Activated CD4-positive, alpha-beta memory T cell treated with anti-CD3 and anti-CD28 coated beads, Interleukin-2, amount 10 ng/mL, durations not matched to agents 7 days and 5 days (primary cell): ENCODE measurements at places on chromosomes 4 and X.

DNA sequence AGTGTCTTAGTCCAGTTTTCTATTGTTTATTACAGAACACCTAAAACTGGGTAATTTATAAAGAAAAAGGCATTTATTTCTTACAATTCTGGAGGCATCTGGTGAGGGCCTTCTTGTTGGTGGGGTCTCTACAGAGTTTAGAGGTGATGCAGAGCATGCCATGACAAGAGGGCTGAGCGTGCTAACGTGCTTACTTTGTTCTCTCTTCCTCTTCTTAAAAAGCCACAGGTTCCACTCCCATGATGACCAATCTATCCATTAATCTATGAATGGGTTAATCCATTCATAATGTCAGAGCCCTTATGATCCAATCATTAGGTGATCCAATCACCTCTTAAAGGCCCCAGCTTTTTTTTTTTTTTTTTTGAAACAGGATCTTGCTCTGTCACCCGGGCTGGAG is 291.5 kb upstream of the GALNTL6 start:
- no peak for DNase-seq

GRCh38 chr4:138222046-138222445 is 20.1 kb downstream of the SLC7A11 start:
- DNase-seq = no peak

DNA sequence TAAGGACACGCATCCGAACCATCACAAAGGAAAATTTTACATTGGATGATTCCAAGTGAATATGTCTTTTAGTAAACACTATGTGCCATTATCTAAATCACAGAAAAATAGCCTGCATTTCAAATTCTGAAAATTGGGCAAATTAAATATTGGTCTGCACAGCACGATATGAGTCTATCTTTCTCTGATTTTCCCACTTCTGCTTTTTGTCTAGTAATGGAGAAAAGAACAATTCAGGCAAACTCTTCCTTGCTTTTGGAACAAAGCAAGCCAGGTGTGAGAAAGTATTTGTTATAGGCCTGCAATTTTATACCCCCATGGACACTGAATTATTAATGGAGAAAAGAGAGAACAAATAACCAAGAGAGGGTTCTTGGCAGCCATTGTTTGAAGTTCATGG is 97.8 kb downstream of the ZNF827 start:
- DNase-seq = no peak

GRCh38 chrX:136810493-136810892 is 29.8 kb upstream of the ARHGEF6 start:
- peak; percentile 18 for DNase-seq

DNA sequence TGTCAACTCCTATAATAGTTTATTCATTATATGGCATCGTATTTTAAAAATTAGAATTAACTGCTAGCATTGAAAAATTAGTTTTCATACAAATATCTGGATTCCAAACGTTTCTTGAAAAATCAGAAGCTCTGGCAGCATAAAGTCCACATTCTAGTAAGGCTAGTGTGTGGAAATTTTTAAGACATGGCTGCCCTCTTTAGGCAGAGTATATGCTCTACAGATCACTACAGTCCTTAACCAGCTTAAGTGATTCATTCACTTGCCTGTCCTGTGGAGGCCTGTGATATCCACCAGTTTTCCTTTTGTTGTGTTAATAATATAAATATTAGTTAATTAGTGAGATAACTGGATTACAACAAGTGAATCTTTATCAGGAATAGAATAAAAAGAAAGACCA is 287.2 kb downstream of the OPHN1 start:
- no peak for DNase-seq

GRCh38 chrX:18938710-18939109 is 45.2 kb downstream of the PHKA2 start:
- no peak for DNase-seq

- no peak for DNase-seq
These were observed 1956.2 kb upstream of the AGA start for GRCh38 chr4:179398414-179398813.

DNA sequence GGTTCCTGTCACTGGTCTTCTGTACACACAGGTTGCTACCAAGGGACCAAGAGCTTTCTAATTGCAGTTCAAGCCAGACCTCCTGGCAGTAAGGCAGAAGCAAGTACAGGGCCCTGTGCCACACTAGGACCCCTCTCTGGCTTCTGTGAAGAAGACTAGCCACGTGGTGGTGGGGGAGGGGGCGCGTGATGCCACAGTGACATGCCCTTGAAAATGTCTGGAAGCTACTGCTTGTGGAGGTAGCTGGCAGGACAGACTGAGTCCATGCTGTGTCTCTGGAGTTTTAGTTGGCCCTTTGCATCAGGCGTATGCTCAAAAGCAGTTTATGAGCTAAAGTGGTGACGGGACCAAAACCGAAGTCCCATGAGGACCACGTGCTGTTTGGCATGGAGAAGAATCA is 50.9 kb downstream of the RTL5 start:
- no peak for DNase-seq

DNA sequence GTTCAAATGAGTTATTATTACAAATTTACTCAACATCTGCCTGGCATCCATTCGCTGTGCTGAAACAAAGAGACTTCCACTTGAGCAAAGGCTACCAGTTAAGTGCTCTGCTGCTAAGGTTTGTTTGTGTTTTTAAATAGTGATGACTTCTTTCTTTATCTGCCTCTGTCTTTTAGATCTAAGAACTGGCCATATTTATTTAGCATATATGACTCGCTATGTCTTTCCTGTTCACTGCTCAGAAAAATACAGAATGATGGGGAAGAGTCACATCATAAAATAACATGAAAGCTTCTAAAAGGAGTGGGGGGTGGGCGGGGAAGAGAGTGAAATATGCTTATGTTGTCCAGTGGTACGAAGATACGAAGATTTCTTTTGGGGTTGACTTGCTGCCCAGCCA is 322.2 kb downstream of the GPAT3 start:
- DNase-seq = no peak

DNA sequence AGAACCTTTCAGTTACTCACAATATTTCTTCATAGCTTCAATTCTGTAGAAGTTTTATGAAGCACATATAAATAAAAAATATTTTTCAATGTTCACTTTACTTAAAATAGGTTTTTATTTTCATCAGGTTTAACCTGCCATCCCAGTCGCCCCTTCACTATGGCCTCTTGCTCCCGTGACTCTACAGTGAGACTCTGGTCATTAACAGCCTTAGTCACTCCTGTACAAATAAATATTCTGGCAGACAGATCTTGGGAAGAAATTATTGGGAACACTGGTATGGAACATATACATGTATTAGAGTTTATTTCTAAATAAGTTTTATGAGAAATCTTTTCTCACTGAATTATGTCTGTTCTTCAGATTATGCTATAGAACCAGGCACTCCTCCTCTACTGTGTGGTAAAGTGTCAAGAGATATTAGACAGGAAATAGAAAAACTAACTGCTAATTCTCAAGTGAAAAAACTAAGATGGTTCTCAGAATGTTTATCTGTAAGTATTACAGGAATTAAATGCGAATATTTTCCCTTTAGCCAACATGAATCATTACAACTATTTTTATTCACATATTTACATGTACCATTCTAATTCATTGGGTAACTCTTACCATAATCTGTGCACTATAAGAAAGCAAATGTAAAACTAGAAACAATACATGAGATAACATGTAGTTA is 45.6 kb downstream of the SPATA4 start:
- no peak for DNase-seq

DNA sequence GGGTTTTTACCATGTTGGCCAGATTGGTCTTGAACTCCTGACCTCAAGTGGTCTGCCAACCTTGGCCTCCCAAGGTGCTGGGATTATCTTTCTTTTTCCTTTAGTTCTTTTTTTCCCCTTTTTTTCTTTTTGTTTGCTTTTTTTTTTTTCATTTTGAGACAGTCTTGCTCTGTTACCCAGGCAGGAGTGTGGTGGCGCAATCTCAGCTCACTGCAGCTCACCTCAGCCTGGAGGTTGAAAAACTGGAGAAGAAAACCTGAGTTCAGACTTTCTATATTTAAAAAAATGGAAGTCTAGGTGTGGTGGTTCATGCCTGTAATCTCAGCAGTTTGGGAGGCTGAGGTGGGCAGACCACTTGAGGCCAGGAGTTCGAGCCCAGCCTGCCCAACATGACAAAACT is 181.1 kb upstream of the HS3ST1 start:
- no peak for DNase-seq

- DNase-seq = no peak
These were observed 7.3 kb downstream of the PPP1R3F start for GRCh38 chrX:49276671-49277534.

GRCh38 chrX:12679522-12679921 is 111.7 kb upstream of the PRPS2 start:
- no peak for DNase-seq

DNA sequence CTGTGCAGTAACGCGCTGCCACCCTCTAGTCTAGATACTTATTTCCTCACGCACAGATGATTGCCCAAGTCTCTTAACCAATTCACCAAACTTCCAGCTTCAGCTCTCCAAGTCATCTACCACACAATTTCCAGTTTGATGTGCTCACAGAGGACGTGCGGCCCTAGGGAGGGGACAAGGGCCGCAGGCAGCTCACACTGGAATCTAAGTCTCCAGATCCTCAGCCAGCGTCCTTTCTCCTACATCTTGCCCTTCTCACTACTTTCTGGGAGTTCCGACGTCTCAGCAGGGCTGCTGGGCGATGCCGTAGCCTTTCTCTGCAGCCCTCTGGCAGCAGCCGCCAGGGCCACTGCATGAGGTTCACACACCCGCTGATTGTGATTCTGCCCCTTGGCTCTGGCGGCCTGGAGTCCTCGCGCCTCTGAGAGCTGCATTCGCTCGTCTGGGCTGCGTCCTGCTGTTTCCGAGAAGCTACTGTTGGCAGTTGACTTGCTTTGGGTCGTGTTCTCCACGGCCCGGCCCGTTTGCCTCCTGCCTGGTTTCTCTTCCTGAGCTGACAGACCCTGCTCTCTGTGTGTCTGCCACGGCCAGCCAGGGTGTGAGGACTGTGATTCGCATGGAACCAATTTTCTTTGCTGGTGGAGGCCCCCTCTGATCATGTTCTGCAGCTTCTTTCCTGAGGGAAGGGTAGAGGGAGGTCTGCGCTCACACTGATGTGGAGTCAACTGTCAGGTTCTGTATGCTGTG is 14.1 kb upstream of the TMEM131L start:
- DNase-seq = no peak

DNA sequence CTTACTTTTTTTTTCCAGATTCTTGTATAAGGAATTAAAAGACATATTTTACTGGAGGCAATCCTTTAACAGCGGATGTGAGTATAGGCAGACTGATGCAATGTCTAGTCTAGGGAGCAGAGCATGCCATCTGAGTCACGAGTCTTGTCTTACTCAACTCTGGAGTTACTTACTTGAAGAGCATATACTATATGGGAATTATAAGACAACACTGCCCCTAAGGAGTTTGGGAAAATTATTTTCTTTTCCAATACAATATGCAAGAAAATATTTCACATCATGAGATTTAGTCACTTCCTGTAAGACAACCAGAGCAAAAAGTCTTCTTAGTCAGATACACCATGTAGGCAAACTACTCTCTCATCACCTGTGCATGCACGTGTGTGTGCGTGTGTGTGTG is 537.3 kb upstream of the FTHL17 start:
- DNase-seq = no peak

GRCh38 chr4:10007793-10008608 is 13.3 kb downstream of the SLC2A9 start:
- DNase-seq = no peak
